ENCODE measurements at places on chromosomes 7 and 10.
A peak's percentile ranks its signal among the peaks of the same experiment; 100 is the strongest.

GRCh38 chr7:154990964-154991540 is 11.9 kb downstream of the PAXIP1 start:
- DNase-seq, result no peak

- no peak for DNase-seq
Measured at GRCh38 chr10:68167586-68168189, 58.4 kb downstream of the MYPN start.

DNA sequence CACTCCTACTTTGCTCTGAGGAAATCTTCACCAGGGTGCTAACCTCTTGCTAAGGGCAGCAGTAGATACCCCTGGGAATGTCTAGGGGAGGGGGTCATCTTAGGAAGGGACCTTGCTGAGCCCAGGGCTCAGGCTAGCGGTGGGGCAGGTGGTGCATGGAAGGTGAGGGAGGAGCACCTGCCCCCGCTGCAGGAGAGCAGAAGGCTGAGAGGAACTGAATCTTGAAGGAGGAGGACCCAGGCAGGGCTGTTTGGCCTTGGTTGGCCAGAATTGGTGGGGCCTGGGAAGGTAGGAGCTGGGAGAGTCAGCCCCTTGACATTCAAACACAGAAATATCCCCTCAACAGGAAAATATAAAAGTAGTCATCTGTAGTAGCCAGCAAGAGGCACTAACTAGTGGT is 7.0 kb downstream of the CALHM3 start:
- no peak for DNase-seq

GRCh38 chr10:33233221-33233620 is 101.2 kb downstream of the NRP1 start:
- no peak for DNase-seq

DNA sequence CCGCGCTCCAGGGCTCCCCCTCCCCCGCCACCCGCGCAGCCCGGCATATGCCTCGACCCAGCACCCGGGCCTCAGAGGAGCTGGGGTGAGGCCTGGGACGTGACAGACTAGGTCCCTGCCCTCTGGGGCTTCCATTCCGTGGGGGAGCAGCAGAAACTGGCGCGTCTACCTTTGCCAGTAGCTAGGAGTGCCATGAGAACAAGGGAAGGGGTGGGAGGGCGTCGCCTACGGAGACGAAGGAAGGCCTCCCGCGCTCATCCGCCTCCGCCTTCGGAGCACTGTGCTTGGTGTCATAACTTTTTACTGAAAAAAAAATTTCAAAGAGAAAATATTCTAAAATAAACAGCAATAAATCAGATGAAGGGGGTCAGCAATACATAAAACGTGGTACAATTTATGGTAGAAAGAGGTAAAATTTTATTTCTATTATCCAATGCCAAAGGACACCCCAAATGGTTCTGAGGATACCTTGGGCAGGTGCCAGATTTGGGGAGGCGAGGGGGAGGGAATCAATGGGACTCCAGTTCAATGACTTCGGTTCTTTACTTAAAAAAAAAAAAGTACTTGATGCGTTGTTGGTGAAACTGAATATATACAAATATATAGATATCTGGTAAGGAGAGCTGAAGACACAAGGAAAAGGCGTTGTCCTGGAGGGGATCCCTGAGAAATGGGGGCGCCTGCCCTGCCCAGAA is 35.1 kb upstream of the GRID1 start:
- no peak for DNase-seq

DNA sequence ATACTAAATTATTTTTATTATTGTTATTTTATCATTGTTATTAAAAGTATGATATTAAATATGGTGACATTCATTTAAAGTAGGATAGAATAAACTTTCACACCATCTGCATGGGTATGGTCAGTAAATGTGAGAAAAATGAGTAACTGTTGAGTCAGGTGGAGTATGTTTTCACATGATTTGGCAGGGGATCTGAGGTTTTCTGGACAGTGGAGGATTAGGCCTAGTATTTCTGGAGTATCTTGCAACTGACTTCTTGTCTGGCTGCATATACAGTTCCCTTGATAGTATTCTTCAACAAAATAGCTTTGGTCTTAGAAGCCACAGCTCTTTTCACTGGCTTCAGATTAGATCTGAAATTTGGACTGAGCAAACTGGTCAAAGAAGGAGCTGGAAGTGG is 54.5 kb downstream of the GBF1 start:
- no peak for DNase-seq

DNA sequence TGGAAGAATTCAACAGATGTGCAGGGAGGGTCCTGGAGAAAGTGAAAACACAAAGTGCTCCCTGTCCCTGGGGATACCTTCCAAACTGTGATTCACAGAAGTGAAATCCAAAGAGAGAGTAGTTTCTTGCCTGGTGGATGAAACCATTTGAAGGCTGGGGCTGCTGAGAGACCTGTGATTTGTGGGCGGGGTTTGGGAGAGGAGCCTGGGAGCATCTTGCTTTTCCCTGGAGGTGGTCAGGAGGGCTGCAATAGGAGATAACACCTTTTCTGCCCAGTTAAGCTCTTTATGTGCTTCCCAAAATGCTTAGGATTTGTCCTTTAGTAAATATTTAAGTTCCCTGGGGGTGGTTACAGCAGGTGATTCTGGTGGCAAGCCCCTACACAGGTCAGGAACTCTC is 105.3 kb upstream of the TPK1 start:
- no peak for DNase-seq

DNA sequence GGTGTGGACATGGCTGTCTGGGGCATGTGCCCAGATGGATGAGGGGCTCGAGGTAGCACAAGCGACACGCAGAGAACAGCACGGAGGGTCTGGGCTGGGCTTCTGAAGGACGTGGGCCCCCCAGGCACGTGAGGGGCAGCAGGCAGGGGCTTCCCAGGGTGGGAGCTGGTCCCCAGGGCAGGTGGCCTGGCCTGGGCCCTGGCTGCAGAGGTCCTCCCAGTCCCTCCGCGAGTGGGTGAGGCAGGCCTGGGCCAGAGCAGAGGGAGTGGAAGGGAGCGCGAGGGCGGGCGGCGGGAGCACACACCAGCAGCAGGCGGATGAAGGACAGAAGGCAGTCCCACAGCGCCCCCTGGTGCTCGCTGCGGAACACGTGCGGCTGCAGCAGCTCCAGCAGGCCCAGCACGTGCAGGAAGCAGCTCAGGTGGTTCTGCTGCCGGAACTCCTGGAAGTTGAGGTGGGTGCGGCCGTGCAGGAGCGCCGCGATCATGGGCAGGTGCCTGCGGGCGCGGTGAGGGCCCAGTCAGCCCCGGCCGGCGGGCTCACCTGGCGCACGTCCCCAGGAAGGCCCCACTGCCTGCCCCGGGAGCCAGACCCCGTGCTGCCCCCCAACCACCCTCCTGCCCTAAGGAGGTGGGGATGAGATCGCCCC is 14.7 kb upstream of the MICALL2 start:
- DNase-seq, result peak; percentile 93

DNA sequence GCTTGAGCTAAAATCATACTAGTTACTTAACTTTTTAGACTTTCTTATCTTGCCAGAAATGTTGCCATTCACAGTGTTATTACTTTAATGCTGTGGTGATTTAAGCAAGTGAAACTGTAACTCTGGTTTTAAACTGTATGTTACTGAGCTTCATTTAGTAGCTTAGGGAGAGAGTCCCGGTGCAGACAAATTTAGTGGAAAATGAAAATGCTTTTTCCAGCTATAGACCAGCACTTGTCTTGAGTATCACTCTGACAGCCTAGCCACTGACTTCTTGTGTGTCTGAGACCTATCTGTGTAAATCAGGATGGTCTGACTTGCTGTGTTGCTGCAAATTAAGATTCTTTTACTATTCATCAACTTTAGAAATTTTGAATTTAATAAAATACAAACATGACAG is 200.8 kb downstream of the CACNB2 start:
- no peak for DNase-seq

DNA sequence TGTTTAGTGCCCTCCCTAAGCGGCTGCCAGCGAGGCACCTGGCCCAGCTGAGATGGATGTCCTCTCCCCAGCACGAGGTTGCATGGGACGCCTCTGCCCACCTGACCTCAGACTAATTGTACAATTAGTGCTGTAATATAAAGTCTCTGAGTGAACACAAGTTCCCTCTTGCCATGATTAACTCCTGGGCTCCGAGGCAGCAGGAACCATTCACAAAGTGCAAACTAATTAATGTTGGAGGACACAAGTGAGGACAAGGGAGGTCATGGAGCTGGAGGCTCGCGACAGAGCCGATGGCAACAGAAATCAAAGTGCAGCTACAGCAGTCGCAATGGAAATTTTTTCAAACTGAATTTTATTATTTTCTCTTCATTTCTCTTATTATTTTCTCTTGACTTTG is 156.6 kb upstream of the ADARB2 start:
- no peak for DNase-seq

GRCh38 chr7:44278451-44279161 is 46.8 kb downstream of the CAMK2B start:
- DNase-seq, result no peak

- no peak for DNase-seq
Measured at GRCh38 chr10:79026341-79026761, 42.4 kb upstream of the ZMIZ1 start.

GRCh38 chr7:112225006-112225405 is 18.5 kb downstream of the ZNF277 start:
- no peak for DNase-seq

DNA sequence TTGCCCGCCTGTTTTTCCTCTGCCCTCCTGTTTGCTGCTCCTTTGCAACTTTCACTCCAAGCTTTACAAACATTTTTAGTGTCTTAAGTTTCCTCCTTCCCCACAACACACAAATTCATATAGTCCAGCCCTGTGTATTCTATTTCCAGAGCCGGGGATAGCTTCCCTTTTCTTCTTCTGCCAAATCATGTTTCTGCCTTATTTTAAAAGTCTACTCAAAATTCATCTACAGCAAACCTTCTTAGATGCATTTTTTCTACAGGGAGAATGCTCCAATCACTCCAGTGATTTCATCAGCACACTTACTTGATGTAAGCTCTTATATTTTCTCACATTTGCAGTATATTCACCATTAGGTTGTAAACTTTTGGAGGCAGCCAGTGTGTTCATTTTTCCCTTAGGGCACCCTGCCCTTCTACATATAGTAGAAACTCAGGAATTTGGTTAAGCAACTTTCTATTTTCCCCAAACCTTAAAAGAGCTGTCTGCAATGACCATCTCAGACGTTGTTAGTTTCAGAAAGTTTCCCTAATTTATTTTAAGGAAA is 12.4 kb upstream of the ACTA2 start:
- peak; percentile 63 for DNase-seq

DNA sequence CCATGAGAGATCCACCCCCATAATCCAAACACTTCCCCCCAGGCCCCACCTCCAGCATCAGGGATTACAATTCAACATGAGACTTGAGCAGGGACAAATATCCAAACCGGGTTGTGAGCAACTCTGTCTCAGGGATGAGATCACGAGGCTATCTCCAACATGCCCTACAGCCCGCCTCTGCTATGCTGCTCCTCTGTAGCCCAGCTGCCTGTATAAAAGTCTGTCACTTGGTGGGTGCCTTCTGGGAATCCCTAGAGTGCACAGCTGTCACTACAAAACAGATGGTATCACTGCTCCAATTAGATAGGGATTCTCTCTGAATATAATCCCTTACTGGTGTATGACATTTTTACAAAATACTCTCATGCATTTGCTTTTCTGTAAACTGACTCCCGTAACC is 114.9 kb upstream of the NANOS1 start:
- peak; percentile 65 for DNase-seq

- no peak for DNase-seq
Measured at GRCh38 chr10:72730479-72730878, 38.5 kb downstream of the MCU start.

DNA sequence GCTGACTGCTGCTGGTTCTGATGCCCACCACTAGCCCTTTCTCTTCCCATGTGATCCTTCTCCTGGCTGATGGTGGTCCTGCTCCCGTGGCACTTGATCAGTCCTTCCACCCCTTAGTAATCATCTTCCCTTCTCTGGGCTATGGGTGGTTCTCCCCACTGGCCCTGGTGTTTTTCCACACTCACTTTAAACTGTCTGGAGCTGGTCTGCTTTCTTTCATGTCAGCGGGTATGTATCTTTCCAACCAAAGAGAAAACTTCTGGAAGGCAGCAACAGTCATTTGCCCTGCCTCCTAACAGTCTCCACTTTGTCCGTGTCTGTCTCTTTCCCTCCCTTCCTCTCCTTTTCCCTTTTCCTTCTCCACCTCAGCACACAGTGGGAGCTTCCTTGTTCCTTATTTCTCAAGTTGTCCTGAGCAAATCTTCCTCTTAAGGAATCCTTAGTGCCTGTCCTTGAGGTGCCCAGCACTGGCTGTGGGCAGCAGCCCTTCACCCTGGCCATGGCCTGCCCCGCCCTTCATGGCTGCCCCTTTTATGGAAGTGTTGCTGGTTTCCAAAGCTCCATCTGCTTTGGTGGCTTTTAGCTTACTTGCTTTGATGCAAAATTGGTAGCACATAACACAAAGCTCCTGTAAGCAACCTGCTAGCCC is 189.0 kb downstream of the TCF7L2 start:
- DNase-seq, result no peak

DNA sequence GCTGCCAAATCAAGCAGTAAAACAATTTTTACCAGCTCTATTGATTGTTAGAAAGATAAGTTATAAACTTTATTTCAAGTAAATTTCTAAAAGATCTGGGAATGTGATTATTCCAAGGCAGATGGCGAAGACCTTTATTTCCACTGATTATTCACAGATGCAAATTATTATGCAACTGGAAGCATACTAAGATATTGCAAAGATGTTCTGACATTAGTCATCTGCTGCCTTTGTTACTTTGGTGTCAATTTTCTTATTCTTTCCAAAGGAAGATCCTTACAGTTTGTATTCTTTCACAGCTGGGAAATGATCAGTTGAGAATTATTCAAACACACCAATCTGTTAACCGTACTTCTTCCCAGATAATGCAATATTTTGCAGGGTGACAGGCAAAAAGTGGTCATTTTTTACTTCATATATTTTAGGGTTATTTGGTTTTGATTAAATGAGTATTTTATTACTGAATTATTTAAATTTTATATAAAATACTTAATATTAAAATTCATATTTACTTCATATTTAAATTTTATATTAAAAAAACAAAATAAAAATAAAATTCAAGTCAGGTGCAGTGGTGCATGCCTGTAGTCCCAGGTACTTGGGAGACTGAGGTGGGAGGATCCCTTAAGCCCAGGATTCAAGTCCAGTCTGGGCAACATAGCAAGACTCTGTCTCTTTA is 171.3 kb downstream of the FZD1 start:
- DNase-seq, result no peak

DNA sequence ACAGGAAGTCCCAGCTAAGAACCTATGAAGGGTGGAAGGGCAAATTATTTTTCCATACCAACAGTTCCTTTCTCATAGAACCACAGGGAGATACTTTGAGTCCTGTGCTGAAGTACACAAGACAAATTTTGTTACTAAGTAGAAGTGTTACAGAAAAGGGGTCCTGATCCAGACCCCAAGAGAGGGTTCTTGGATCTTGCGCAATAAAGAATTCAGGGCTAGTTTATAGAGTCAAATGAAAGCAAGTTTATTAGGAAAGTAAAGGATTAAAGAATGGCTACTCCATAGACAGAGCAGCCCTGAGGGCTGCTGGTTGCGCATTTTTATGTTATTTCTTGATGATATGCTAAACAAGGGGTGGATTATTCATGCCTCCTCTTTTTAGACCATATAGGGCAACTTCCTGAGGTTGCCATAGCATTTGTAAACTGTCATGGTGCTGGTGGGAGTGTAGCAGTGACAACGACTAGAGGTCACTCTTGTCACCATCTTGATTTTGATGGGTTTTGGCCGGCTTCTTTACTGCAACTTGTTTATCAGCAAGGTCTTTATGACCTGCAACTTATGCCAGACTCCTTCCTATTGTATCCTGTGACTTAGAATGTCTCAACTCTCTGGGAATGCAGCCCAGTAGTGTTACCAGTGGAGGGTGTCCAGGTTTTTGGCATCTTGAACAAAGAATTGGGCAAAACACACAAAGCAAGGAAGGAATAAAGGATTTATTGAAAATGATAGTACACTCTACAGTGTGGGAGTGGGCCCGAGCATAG is 409.4 kb downstream of the SH2D4B start:
- no peak for DNase-seq

GRCh38 chr10:118171861-118172260 is 125.1 kb upstream of the RAB11FIP2 start:
- DNase-seq, result no peak
